ENCODE measurements at places on chromosomes 13 and 19. TPM values are rescaled to one million over a fixed set of nuclear protein-coding genes. Genes with fewer than 3 reads are reported as not detected.

The ATP4B gene
- not detected for total RNA-seq

The DHDH gene
- total RNA-seq = 0.36 TPM

The BRCA2 gene
- 4.7 TPM for total RNA-seq

The C19orf33 gene
- total RNA-seq = not detected

The MOB3A gene
- 34.0 TPM for total RNA-seq

The TMEM150B gene
- 0.29 TPM for total RNA-seq

The ELSPBP1 gene
- total RNA-seq = not detected

The SLC8A2 gene
- total RNA-seq = under 0.01 TPM

The KLK6 gene
- not detected for total RNA-seq

The ATP8A2 gene
- total RNA-seq = 0.72 TPM

The RAB8A gene
- 68.8 TPM for total RNA-seq

The PRR22 gene
- 0.36 TPM for total RNA-seq

The POU2F2 gene
- total RNA-seq = under 0.01 TPM

The RFPL4AL1 gene
- total RNA-seq = not detected

The ACP7 gene
- not detected for total RNA-seq

The IGSF23 gene
- not detected for total RNA-seq

The KL gene
- not detected for total RNA-seq

The NLRP11 gene
- not detected for total RNA-seq

The METTL21C gene
- not detected for total RNA-seq

The FCER2 gene
- total RNA-seq = not detected

The DKKL1 gene
- not detected for total RNA-seq

The IFNL1 gene
- not detected for total RNA-seq

The ZNF865 gene
- 1.5 TPM for total RNA-seq

The MCEMP1 gene
- total RNA-seq = not detected

The KLK8 gene
- not detected for total RNA-seq

The COL4A1 gene
- total RNA-seq = 412 TPM

The TTC9B gene
- not detected for total RNA-seq

The ERICH6B gene
- not detected for total RNA-seq

The KCTD12 gene
- total RNA-seq = 56.0 TPM

The KRTDAP gene
- total RNA-seq = not detected

The ZNF439 gene
- 8.7 TPM for total RNA-seq

The POLR1D gene
- total RNA-seq = 93.7 TPM

The ZNF225 gene
- 6.8 TPM for total RNA-seq

The UBE2L5 gene
- total RNA-seq = 0.59 TPM

The STAP2 gene
- total RNA-seq = 2.4 TPM

The TNPO2 gene
- total RNA-seq = 36.6 TPM

The CATSPERD gene
- total RNA-seq = under 0.01 TPM

The TYROBP gene
- not detected for total RNA-seq

The FXYD1 gene
- total RNA-seq = not detected

The NXNL1 gene
- total RNA-seq = not detected

The MEIOSIN gene
- not detected for total RNA-seq

The RAB20 gene
- total RNA-seq = 3.8 TPM

The PDCD5 gene
- 51.0 TPM for total RNA-seq

The ZNF626 gene
- 19.9 TPM for total RNA-seq

The TTYH1 gene
- total RNA-seq = not detected

The APC2 gene
- total RNA-seq = 0.29 TPM

The ZNF583 gene
- total RNA-seq = 10.3 TPM

The TSKS gene
- total RNA-seq = not detected

The GRK1 gene
- total RNA-seq = not detected

The FXYD5 gene
- 32.4 TPM for total RNA-seq

The C5AR1 gene
- total RNA-seq = 0.29 TPM

The B3GNT8 gene
- total RNA-seq = 0.59 TPM

The ZNF180 gene
- 5.0 TPM for total RNA-seq

The AP1M2 gene
- total RNA-seq = 0.29 TPM

The DMAC2 gene
- total RNA-seq = 30.0 TPM

The ACER1 gene
- not detected for total RNA-seq

The ZNF491 gene
- total RNA-seq = 6.2 TPM

The PRSS57 gene
- total RNA-seq = not detected

The PRODH2 gene
- not detected for total RNA-seq
